ENCODE measurements at places on chromosomes 16 and 17. TPM values are rescaled to one million over a fixed set of nuclear protein-coding genes. Genes with fewer than 3 reads are reported as not detected.

The MED1 gene
- total RNA-seq, result 32.3 TPM

The CA5A gene
- not detected for total RNA-seq

The SCGB1C2 gene
- not detected for total RNA-seq

The CNTNAP4 gene
- not detected for total RNA-seq

The CORO6 gene
- total RNA-seq, result 2.2 TPM

The SEZ6 gene
- total RNA-seq, result not detected

The RGS11 gene
- 2.9 TPM for total RNA-seq
